Panc1 (cell line): ENCODE measurements at places on chromosomes 7 and 10. TPM values are rescaled to one million over a fixed set of nuclear protein-coding genes. Genes with fewer than 3 reads are reported as not detected.

Gene NOBOX
- total RNA-seq = not detected

Gene GRID2IP
- total RNA-seq = 0.13 TPM

Gene SUPV3L1
- total RNA-seq = 65.0 TPM

Gene WNT8B
- total RNA-seq = not detected

Gene ASB10
- total RNA-seq = not detected

Gene GNGT1
- not detected for total RNA-seq

Gene MPP7
- total RNA-seq = 0.49 TPM

Gene SPOCK2
- total RNA-seq = 4.8 TPM

Gene TFR2
- 9.1 TPM for total RNA-seq

Gene CDHR1
- 0.39 TPM for total RNA-seq

Gene MRLN
- not detected for total RNA-seq
